ENCODE measurements at places on chromosomes 12 and 14. TPM values are rescaled to one million over a fixed set of nuclear protein-coding genes. Genes with fewer than 3 reads are reported as not detected.
A peak's percentile ranks its signal among the peaks of the same experiment; 100 is the strongest.

TSPAN19 gene
- not detected for total RNA-seq

TAS2R42 gene
- total RNA-seq, result not detected

CLEC4D gene
- total RNA-seq, result 0.50 TPM

TSPAN11 gene
- 3.8 TPM for total RNA-seq

ACOT6 gene
- total RNA-seq, result not detected

PROX2 gene
- total RNA-seq, result not detected

GRCh38 chr14:102878174-102878969, 44.1 kb upstream of the AMN start:
- DNase-seq, result no peak

- no peak for DNase-seq
Measured at GRCh38 chr14:28412077-28412476, 354.5 kb upstream of the FOXG1 start.

GRCh38 chr12:111057701-111058425, 137.5 kb upstream of the MYL2 start:
- DNase-seq, result no peak

GRCh38 chr14:69499436-69499835, 14.9 kb downstream of the PLEKHD1 start:
- DNase-seq, result no peak

GRCh38 chr14:23034498-23035302, at the start of gene PSMB5:
Gene PSMB5 (minus strand): TSS chr14:23034900. CDS start chr14:23034881, 19 bp downstream.
- DNase-seq, result peak; percentile 92

DNA sequence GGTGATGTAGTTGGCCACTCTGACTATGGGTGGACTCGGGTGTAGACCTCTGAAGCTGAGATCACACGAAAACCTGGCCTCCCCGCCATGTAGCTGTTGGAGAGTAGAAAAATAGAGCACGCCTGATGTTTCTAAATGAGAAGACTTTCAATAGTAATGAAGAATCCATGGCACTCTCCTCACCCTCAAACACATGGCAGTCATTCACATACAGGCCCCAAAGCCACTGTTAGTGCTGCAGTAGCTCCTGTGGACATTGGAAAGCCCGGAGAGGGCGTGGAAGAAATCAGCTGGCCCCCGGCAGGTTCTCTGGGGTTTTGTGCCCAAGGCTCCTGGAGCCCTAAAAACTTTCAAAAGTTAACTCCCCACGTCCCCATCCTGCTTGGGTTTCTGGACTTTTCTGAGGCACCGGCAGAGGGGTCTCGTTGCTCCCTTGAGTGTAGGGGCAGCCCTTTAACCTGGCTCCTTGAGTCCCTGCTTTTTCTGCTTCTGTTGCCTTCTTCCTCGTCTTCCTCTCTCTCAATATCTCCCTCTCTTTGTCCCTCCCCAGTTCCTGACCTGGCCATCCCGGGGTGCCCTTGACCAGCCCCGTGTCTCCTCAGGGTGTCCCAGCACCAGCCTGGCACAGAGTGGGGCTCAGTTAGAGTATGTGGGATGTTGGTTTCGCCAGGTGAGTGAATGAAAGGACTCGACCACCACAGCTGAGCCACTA, 8.3 kb downstream of the MEG3 start:
- peak; percentile 16 for DNase-seq

DNA sequence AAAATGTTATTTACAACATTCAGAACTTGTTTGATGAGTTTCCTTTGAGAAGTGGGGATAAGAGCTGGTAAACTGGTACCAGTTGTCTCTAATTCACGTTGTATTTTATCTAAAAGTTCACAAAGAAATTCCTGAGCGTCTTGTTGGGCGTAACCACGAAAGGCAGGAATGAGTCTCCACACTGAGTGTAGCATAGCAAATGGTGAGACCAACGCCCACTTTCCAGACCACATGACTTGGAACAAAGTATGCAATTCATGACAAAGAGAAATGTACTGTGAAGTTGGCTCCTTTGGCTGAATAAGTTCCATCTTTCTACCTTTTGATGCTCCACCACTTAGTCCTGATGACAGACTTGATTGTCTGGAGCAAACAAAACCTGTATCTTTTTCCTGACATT, 18.4 kb downstream of the USP44 start:
- no peak for DNase-seq

GRCh38 chr14:28931999-28932398, 165.4 kb downstream of the FOXG1 start:
- no peak for DNase-seq

DNA sequence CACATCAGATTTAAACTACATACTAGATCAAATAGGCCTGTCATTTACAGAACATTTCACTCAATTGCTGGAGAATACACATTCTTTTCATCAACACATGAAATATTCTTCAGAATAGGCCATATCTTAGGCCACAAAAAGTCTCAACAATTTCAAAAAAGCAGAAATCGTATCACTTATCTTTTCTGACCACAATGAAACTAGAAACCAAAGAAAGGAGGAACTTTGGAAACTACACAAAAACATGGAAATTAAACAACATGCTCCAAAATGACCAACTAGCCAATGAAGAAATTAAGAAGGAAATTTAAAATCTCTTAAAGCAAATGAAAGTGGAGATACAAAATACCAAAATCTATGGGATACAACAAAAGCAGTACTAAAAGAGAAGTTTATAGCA, 35.1 kb downstream of the PARP11 start:
- no peak for DNase-seq

DNA sequence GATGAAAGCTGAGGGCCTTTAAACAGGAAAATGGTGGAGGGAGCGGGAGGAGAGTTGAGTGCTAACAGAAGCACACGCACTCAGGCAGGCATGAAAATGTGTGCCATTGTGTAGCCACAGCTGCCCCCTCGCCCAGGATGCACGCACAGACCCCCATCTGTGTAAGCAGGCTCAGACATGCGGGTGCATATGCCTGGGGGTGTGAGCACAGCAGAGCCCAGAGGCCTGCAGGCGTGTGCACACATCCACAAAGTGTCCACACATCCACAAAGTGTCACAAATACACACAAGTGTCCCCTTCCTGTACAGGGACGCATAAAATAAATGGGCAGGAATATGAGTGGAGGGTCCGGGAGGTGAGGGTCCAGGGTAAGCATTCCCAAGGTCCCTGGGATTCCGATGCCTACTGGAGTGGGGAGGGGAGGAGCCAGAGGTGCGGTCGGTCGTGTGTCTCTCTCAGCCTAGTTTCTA, 805 bp upstream of the KRT7 start:
- no peak for DNase-seq

- DNase-seq, result no peak
Measured at GRCh38 chr12:96208801-96209549, 14.8 kb downstream of the ELK3 start.

GRCh38 chr12:47184813-47185212, 105.1 kb upstream of the AMIGO2 start:
- DNase-seq, result no peak

DNA sequence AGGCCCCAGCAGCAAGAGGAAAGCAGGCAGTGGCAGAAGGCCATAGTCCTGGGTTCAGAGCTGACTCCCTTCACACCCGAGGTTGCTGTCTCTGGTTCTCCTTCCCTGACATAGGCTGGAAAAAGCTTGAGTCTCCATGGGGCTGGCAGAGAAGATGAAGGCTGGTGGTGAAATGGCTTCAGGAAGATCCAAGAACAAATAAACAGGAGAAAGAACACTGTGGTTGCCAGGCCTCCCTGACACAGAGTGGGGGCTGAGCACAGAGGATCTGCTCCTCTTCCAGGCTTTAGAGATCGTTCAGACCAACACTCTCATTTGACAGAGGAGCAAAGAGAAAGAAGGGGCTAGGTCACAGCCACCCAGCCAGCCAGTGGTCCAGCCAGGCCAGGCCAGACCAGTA, 14.3 kb downstream of the HDAC7 start:
- DNase-seq, result no peak

DNA sequence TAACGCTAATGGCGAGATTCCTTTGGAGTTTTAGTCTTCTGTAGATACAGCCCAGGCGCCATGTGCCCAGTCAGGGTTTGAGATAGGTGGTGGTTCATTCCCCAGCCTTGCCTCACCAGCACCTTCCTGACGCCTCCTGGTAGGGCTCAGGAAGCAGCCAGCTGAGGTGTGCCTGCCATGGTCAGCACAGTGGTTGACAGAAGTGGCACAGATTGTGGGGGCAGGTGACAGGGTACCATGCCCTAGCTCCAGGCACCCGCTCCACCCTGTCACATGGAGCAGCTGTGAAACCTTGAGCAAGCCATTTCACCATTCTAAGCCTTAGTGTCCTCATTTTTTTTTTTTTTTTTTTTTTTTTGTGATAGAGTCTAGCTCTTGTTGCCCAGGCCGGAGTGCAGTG, 45.6 kb downstream of the EVL start:
- DNase-seq, result no peak

GRCh38 chr12:52280796-52281560, 6.5 kb downstream of the KRT86 start:
- DNase-seq, result no peak

- DNase-seq, result no peak
Measured at GRCh38 chr14:102811254-102811963, 34.2 kb downstream of the TRAF3 start.

DNA sequence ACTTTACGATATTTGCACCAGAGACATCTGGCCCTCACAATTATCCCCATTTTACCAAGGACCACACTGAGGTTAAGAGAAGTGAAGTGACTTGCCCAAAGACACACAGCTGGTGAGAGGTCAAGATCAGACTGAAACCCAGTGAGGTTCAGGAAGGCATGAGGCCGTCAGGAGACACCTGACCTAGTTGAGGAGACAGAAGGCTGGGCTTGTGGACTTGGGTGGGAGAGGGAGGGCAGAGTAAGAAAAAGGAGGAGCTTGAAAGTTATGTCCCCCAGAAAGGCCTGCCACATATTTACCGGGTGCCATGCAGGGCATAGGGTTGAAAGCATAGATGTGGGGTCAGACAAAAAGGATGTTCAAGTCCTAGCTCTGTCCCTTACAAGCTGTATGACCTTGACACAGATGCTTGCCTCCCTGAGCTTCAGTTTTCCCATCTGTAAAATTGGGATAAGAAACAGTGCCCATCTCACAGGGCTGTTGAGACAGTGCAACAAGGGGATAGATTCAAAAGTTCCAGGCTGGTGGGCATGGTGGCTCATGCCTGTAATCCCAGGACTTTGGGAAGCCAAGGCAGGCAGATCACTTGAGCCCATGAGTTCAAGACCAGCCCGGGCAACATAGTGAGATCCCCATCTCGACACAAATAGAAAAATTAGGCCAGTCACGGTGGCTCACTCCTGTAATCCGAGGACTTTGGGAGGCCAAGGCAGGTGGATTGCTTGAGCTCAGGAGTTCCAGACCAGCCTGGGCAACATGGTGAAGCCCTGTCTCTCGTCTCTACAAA, 6.4 kb downstream of the SELPLG start:
- DNase-seq, result no peak

- no peak for DNase-seq
Measured at GRCh38 chr12:11693601-11694000, 44.1 kb downstream of the ETV6 start.

Data from heart left ventricle (tissue), 16 donors.